ENCODE measurements at places on chromosomes 1 and 21.

DNA sequence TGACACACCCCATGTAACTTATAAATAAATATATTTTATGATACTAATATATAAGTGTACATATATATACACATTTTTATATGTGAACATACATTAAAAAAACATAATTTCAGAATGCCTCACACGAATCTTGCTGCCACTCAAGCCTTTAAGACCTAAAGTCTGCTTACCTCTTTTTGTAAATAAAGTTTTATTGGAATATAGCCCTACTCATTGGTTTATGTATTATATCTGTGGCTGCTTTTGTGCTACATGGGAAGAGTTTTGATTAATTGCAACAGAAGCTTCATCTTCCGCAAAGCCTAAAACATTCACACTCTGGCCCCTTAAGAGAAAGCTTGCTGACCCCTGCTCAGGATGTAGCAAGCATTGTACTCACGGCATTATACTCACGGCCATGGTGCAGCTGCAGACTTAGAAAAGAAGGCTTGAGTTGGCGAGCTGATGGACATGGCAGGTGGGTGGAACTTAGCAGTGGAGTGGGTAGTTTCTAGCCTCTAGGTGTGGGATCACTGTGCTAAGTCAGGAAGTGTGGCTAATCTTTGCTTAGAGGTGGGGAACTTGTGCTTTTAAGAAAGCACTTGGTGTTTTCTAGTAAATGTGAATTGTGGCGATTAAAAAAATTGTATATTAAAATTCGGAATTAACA is 80.8 kb downstream of the DYRK1A start:
- DNase-seq, result no peak

- no peak for DNase-seq
Measured at GRCh38 chr1:223825767-223826748, 19.7 kb downstream of the TP53BP2 start.

DNA sequence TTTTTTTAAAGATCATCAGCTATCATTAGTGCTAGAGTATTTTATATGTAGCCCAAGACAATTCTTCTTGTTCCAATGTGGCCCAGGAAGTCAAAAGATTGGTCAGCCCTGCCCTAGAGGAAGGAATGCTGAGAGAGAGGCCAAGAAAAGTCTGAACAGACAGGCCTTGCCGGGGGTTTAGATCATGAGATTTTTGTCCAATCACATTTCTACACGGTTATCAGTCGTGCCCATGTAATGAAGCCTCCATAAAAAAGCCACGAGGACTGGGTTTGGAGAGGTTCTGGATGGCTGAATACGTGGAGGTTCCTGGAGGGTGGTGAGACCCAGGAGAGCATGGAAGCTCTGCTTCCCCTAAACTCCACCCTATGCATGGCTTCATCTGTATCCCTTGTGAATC is 24.3 kb upstream of the ENO1 start:
- DNase-seq, result no peak

- peak; percentile 23 for DNase-seq
Measured at GRCh38 chr1:107936498-107937481, 28.2 kb downstream of the VAV3 start.

DNA sequence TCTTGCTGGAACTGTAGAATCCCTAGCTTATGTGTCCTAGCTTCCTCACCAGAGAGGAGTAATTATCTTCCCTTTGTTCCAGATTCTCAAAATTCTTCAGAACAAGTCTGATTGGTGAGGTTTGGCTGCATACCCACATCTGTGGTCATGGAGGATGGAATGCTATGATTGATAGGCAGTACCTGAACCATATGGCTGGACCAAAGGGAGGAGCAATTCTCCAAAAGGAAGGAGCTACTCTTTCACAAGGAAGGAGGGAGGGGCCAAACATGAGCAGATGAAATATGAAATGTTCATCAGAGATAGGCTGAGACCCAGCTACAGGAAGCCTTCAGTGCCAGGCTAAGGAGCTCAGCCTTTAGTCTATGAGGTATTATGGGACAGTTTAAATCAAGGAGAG is 5.0 kb upstream of the RNF19B start:
- DNase-seq, result no peak

GRCh38 chr1:3055051-3055450 is 14.0 kb upstream of the PRDM16 start:
- DNase-seq, result no peak

DNA sequence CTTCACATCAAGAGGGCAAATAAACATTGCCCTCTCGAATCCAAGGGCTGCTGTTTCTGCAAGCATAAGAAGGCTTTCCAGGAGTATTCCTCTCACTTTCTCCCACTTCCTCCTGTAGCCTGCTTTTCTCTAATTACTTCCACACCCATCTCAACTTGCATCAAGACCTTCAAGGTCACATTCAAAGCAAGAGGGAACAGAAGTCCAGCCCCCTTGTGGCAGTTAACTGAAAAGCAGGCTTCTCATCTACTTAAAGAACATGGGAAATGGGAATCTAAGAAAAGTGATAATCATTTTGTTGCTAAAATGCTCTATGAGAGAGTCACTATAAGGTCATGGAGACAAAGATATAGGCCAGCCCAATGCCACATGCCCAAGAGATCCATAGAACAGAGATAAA is 874.4 kb downstream of the KCNT2 start:
- DNase-seq, result no peak

- no peak for DNase-seq
Measured at GRCh38 chr1:157141212-157141855, 3.1 kb upstream of the ETV3 start.

DNA sequence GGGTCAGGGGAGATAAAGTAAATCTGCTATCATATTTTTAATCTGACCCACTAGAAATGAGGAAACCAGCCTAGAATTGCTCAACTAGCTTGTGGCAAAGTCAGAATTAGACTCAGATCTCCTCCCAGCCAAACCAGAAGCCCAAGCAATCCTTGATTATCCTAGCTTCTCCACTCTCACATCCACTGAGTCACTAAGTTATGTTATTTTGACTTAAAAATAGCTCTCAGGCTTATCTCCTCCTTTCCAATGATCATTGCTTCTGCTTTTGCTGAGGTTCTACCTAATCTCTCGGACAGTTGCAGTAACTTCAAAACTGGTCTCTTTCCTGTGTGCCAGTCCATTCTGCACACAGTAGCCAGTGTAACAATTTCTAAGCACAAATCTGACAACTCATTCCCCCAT is 22.9 kb downstream of the OVAAL start:
- no peak for DNase-seq

- DNase-seq, result no peak
Measured at GRCh38 chr1:203508463-203509073, 14.6 kb downstream of the OPTC start.

DNA sequence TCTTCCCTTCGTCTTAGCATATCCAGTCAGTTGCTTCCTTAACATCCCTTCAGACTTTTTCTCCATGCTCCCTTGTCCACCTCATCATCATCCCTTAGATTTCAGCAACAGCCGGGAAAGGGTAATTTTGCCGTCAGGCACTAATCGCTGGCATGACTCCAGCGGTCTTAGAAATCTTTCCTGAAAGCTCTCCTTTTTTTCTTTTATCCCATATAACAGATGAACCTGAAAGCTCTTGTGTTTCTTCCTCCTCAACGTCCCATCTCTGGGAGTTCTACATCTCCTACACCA is 10.4 kb upstream of the BOLA1 start:
- peak; percentile 33 for DNase-seq

GRCh38 chr1:43621861-43622260 is 28.1 kb upstream of the KDM4A start:
- no peak for DNase-seq

DNA sequence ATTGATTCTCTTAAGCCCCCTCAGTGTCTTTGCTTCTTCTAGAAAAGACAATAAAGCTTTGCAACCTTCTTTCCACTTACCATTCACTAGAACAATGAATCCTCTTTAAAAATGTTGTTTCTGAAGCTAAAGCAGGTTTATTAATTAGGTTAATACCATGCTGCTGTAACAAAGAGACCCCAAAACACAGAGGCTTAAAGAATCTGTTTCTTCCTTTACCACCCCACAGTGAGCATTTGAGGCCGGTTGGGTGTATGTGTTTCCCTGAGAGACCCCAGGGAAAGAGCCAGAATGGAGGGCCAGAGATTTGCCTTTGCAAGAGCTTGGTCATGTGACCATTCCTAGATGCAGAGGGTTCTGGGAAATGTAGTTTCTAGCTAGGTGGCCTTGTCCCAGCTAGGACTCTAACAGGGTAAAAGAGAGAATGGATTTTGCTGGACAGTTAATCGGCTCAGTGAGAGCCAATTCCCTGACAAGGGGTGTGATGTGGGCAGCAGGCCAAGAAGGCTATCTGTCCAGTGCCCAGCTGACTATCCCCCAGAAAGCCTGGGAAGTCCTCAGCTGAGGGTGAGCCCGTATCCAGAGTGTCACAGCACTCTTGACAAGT is 191.8 kb upstream of the TMEM51 start:
- no peak for DNase-seq

GRCh38 chr1:56418151-56418631 is 161.2 kb downstream of the PLPP3 start:
- DNase-seq, result no peak

GRCh38 chr1:244347942-244348341 is 103.8 kb downstream of the ADSS2 start:
- DNase-seq, result no peak

GRCh38 chr1:9375912-9376311 is 83.2 kb downstream of the SPSB1 start:
- DNase-seq, result peak; percentile 85

- no peak for DNase-seq
Measured at GRCh38 chr1:103517380-103518047, 8.0 kb upstream of the RNPC3 start.

DNA sequence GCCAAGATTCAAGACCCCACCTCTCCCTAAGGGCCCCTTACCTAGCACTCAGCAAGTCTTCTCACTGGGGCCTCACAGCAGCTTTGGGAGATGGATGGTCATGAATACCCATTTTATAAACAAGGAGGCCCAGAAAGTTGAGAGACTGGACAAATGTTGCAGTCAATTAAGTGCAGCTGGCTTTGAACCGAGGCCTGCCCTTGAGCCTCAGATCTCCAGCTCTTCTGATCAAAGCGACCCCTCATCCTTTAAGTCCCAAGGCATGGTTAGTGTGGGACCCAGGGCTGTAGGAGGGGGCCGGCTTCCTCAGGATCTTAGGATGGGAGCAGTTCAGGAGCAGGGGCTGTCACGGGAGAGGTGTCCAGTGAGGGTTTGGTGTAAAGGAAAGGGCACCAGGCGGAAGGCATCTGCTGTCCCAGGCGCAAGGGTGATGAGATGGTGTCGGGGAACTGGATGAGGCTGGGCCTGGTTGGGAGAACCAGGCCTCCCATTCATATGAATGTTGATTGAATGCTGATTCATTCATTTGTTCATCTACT is 5.1 kb upstream of the MTFR1L start:
- DNase-seq, result no peak

DNA sequence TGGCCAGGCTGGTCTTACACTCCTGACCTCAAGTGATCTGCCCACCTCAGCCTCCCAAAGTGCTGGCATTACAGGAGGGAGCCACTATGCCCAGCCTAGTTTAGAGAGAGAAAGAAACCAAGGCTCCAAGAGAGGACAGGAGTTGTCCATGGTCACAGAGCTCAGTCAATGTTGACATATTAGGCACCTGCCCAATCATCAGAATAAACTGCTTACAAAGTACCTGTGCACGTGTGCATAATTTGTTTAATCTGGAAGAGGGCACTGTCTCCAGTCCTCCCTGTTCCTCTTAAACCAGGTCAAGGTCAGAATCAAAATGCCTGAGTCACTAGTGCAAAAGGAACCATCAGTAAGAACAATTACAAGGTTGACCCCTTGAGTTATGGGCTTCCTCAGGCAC is 20.3 kb upstream of the MPZL1 start:
- DNase-seq, result no peak

DNA sequence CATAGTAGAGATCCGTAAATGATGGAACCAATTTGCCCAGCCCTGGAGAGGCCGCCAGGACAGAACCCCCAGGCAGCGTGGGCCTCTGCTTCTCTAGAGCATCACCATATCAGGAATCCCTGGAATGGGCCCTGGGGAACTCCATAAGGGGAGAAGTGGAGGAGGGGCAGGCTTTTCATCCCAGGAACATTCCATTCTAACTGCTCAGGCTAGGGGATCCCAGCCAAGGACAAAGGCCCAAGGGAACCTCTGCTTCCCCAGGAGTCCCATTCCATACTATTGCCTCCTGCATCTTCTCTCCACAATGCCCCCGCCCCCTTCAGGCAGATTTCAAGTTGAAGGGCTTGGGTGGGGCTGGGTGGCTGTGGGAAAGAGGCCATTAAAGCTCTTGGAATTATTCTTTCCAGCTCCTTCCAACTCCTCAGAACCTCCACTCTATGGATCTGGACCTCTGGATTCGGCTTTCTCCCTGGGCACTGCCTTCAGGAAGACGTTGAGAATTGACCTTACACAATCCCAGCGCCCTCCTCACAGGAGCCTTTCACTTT is 6.0 kb downstream of the TRNP1 start:
- DNase-seq, result peak; percentile 59

DNA sequence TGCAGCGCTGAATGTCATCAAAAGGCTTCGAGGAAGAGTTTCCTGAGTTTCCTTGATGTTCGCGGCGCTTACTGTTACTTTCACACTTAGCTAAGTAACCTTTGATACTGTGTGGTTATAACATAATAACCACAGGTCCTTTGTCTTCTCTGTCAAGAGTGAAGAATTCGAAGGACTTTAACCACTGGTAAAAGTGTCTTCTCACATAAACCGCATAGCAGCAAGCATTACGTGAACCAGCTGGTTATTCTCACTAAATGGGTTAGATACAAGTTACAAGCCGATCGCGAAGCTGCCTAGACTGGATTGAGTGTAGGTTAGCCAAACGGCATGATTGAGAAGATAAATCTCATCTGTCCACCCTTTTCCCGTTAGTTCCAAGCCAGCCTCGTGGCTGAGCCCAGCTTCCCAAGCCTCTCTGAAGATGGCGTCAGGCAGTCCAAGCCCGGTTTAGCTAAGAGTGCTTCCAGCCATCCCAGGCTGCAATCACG is 18.3 kb upstream of the IFNGR2 start:
- no peak for DNase-seq

GRCh38 chr1:167669209-167670124 is 39.4 kb downstream of the RCSD1 start:
- peak; percentile 79 for DNase-seq

- DNase-seq, result no peak
Measured at GRCh38 chr1:29786195-29786594, 549.9 kb downstream of the PTPRU start.

GRCh38 chr1:16165073-16165364 is 9.2 kb upstream of the EPHA2 start:
- no peak for DNase-seq

DNA sequence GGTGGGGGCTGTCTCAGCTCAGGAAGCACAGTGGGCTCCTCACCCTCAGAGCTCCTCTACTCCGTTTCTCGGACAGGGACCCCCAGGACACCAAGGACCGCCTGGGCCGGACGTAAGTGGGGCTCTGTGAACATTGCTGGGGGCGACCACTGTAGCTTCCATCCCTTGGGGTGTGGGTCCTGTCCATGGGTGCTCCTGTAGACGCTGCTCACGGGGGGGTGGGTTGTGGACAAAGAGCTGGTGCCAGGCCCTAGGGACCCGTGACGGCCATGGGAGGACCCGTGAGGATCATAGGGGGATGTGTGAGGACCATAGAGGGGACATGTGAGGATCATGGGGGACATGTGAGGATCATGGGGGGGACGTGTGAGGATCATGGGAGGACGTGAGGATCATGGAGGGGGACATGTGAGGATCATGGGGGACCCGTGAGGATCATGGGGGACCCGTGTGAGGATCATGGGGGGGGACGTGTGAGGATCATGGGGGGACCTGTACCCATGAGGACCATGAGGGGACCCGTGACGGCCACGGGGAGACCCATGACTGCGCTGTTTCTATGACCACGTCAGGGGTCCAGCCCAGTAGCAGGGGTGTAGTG is 18.1 kb downstream of the COL6A1 start:
- no peak for DNase-seq

Measured in psoas muscle (tissue), 8 donors.